Left ventricle myocardium superior (tissue), 1 donor: ENCODE measurements at places on chromosomes 4 and X.

DNA sequence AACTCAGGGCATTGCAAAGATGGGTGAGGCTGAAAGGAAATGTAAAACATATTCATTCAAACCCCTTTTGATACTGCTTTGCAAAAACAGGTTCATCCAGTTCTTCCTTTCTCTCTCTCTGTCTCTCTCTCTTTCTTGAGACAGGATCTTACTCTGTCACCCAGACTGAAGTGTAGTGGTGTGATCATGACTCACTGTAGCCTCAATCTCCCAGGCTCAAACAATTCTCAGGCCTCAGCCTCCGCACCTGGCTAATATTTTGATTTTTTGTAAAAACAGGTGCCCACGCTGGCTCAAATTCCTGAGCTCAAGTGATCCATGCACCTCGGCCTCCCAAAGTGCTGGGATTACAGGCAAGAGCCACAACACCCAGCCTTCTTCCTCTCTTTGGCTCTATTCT, 15.6 kb upstream of the DCHS2 start:
- DNase-seq = no peak

- DNase-seq = no peak
Observed at GRCh38 chr4:79163981-79164490, 161.8 kb downstream of the NAA11 start.

GRCh38 chrX:80879916-80880315, 70.2 kb upstream of the BRWD3 start:
- DNase-seq = no peak

DNA sequence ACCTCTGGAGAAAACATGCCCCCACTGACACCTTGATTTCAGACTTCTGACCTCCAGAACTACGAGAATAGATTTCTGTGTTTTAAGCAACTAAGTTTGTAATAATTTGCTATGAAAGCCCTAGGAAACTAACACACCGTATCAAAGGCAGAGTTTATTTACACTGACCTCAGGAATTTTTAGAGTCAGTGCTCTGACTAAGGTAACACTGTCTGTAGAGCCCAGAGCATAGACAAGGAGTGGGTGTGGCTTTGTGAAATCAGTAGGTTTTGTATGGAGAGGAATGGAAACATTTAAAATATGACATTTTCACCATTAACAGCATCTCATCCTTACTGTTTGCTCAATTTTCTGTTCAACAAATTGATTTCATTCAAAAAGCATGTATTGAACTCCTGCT, 764.4 kb upstream of the PCDH10 start:
- DNase-seq = no peak

GRCh38 chr4:82423245-82424054, 6.8 kb downstream of the HNRNPDL start:
- DNase-seq = no peak

DNA sequence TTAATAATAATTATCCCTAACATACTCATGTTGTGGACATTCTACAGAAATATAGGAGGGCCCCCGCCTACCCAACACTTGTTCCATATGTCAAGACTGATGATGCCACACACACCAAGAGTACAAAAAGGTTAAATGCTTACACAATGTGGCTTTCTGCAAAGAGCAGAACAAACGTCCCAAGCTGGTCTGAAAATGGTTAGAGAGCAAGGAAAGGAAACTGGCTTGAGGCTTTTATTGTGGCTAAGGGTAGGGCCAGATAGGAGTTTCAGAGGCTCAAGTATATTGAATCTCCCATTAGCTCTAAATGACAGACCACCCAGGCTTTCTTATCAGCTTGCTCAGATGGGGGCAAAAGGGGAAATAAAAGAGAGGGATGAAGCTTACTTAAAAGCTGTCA, 134.1 kb upstream of the C1QTNF7 start:
- DNase-seq = no peak
